ENCODE measurements at places on chromosomes 7 and 10. TPM values are rescaled to one million over a fixed set of nuclear protein-coding genes. Genes with fewer than 3 reads are reported as not detected.

DNA sequence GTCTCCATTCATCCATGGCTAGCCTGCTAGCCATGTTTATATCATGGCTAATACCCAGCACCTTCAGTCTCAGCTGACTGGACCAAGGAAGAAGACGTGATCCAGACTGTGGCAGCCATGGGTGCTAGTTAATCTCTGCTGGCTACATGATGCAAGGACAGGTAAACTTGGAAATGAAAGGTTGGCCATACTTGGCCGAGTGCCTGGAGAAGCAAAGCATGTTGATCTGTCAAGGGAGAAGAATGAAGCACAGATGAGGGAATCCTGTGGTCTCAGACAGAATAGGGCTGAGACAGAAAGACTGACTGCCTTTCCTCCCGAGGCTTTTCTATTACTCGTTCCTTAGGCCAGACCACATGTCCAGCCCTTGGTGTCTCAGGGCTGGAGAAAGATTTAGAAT is 41.1 kb downstream of the CPVL start:
- DNase-seq, result no peak

GRCh38 chr10:5293691-5294550 is 70.8 kb upstream of the UCN3 start:
- peak; percentile 75 for DNase-seq

GRCh38 chr10:22570733-22571430 is 143.5 kb downstream of the PIP4K2A start:
- no peak for DNase-seq

GRCh38 chr7:116431787-116432526 is 67.6 kb upstream of the CAV2 start:
- no peak for DNase-seq

GRCh38 chr7:44068054-44068453 is 2.7 kb upstream of the PGAM2 start:
- DNase-seq, result no peak

GRCh38 chr7:90216771-90217170 is 5.2 kb downstream of the STEAP2 start:
- no peak for DNase-seq

DNA sequence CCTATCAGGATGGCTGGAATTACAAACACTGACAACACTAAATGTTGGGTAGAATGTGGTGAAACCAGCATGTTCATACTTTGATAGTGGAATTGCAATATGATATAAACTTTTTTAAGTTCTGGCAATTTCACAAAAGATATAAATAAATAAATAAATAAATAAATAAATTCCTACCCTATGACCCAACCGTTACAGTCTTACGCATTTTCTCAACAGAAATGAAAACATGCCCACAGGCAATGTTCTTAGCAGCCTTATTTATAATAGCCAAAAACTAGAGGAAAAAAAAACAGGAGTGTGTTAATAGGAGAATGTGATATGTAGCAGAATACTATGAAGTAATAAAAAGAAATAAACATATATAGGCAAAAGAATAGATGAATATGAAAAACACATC is 318.9 kb downstream of the IPMK start:
- DNase-seq, result no peak

DNA sequence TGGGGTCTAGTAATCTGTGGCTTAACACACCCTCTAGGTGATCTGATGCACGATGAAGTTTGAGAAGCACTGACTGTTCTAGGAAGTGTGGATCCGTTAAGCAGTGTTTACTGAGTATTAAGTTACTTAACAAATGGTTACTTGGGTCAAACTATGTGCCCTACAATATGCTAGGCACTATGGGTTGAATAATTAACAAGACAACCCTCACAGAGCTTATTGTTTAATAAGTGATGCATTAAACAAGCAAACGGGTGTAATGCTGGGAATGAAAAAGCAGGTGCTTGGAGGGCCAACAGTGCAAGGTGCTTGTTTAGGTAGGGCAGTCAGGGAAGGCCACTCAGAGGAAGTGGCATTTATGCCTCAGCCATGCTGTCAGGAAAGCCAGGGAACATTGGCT is 378.0 kb upstream of the PODXL start:
- no peak for DNase-seq

- DNase-seq, result peak; percentile 59
Observed at GRCh38 chr10:125159932-125160855, at the start of gene CTBP2. TSS of gene CTBP2 (minus strand) at chr10:125160563.

DNA sequence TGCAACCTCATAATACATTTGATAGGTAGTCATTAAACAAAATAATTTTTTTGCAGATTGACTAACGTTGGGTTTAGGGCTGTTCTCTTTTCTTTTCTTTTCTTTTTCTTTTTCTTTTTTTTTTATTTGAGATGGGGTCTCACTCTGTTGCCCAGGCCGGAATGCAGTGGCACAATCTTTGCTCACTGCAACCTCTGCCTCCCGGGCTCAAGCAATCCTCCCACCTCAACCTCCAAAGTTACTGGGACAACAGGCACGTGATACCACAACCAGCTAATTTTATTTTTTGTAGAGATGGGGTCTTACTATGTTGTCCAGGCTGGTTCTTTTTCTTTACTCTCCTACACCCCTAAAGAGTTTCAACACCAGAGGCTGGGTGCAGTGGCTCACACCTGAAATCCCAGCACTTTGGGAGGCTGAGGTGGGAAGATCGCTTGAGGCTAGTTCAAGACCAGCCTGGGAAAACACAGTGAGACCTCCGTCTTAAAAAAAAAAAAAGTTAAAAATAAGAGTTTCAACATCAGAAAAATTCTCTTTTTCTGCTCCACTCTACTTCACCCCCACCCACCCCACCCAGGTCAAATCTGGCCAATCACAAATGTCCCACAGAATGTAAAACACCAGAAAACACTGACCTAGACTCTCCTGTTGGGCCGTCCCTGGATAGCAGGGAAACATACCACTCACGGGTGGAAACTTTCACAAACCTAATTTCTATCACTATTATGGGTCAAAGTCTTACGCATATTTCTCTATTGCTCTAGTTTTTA is 3.0 kb downstream of the HIP1 start:
- no peak for DNase-seq

VCL gene
- 133 TPM for total RNA-seq

DNA sequence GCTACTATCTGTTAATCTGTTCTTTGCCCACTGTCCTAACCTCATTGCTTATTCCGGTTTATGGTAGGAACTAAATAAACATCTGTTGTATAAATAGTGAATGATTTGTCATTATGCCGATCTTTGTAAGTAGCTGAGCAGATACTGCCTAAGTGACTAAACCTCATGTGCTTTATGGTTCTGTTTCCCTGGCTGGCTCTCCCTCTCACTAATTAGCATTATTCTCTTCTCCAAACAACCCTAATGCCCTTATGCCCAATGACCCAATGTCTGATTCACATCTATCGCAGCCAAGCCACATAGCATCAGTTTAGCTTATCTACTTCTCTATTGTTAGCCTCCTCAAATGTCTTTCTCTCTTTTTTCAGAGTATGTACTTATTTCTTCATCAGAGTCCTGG is 462.3 kb upstream of the POT1 start:
- no peak for DNase-seq

DNA sequence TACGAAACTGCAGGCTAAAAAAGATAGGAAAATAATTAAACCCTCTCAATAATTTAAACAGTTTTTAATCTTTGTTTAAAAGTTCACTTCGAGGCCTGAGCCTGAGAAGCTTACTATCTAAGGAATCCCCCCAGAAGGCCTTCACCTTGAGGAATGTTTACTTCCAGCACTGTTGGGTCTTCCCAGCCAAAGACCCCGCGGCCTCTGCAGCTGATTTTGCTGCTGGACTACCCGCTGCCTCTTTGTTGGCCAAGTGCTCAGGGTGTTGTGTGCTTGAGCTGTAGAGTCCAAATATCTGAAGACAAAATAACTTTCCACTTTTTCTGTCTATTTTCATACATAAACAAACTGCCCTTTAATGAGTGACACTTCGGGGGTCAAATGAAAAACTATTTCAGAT is 292.7 kb downstream of the GLRX3 start:
- DNase-seq, result no peak

DNA sequence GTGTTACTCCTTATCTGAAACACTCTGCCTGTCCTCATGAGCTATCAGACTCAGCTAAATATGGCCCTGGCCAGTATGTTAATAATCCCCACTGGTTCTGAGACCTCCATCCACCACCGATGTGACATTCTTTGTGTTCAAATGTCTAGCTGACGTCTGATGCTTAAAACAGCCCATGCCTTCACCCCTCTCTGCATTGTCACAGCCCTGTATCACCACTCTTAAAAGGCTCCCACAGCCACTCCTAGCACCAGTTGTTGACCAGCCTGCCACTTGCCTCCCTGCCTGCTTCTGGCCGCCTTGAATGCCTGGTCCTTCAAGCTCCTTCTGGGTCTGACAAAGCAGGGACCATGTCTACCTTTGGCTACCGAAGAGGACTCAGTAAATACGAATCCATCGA is at the start of gene LMOD2:
Gene LMOD2, plus strand, starts transcription at position 253 of the 400 bp plus-strand sequence. Its CDS starts 98 bp downstream, at position 351.
- DNase-seq, result no peak

DNA sequence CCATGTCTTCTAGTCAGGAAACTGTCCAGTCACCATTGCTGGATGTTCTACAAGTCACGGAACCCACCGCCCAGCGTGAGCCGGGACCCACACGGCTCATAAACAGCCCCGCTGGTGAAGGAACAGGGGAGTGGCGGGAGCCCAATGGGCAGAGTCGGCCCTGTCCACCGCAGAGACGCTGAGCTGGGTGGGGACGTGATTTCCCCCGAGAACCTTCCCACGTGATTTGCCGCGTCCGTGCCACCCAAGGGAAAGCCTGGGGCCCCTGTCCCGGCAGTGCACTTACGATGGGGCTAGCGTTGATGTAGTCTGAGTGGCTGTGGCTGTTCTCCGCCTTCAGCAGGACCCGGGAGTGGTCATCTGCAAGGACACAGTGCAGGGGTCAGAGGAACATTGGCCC is 266.9 kb downstream of the DNAJB6 start:
- no peak for DNase-seq

SMKR1 gene
- not detected for total RNA-seq

NPVF gene
- not detected for total RNA-seq

STEAP2 gene
- 22.4 TPM for total RNA-seq

FFAR4 gene
- 14.9 TPM for total RNA-seq

ZWINT gene
- total RNA-seq, result 5.2 TPM

- no peak for DNase-seq
Observed at GRCh38 chr7:117217106-117218035, 105.5 kb downstream of the WNT2 start.

DNA sequence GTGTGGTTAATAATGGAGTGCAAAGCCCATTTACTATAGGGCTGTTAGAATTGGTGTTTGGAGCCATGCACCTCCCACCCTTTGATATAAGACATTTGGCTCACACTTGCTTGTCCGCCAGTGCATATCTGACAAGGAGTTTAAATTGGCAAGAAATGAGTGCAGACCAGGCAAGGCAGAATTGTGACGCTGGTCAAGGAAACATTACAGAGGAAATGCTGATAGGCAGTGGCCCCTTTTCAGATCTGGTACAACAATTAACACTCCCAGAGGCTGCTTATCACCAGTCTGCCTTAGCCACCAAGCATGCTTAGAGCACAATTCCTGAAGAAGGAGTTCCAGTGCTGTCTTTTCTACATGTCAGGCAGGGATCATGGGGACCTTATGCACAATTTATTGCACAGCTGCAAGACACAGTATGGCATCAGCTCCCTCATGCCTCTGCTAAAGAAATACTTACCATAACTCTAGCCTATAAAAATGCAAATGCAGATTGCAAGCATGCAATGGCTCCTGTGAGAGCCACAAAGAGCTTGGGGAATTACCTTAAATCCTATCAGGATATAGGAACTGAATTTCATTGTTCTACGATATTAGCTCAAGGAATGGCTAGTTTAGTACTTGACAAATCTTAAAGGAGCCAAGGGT is 35.2 kb downstream of the OR13A1 start:
- DNase-seq, result no peak

Measured in transverse colon (tissue), 4 donors.